ENCODE measurements at places on chromosomes 13 and 19.

DNA sequence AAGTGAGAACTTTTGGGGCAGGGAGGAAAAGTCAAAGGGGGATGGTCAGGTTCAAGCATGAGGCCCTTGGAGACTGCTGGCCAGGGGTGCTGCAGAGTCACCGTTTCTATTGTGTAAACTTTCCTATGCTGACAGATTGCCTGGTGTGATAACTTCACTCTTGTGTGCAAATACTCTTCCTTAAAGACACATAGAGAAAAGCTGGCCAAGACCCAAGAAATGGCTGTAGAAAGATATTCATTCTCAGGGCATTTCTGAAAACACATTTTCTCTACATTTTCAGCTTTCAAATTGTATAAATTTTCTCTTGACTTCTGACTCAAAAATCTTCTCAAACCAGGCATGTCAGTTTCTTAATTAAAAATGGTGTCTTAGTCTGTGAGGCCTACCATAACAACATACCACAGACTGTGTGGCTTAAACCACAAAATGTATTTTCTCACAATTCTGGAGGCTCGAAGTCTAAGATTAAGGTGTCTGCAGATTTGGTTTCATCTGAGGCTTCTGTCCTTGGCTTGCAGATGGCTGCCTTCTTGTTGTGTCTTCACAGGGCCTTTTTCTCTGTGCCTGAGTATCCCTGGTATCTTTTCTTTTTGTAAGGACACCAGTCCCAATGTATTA, 304.5 kb downstream of the KCNRG start:
- DNase-seq: no peak

GRCh38 chr13:30607908-30608307, 9.8 kb upstream of the USPL1 start:
- DNase-seq: no peak

DNA sequence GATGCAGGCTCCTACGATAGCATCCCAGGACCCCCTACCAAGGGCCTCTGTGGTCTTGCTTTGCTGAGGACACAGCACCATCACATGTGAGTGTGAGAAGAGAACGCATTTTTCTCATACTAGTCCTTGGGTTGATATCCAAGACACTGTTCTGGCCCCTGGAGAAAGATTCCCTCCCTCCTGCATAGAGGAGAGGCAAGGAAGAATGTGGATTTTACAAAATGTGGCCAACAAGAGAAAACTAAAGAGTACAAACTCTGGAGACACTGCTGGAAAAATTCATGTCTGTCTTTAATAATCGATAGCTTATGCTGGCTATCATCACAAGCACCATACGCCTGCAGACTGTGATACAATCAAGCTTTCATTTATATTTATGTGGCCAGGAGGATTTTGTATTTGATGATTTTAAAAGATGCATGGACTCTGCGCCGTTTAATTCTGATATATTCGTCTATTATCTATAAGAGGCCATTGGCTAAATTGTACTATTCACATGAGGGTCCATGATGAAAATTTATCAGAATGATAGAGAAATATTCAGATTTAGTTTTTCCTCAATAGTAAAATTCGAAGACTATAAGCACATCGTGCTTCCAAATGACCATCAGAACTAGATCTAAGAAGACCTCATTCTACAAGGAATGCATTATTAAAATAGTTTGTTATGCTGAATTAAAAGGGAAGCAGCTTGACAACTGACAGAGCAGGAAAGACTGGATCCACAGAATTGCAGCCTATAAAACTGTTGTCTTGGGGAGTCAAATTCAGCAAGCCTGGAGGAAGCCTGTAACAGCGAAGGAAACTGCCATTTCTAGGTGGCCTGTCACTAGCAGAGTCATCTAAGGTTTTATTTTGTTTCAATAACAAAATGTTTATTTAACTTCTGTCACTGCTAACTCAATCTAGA, 578.7 kb downstream of the DIAPH3 start:
- DNase-seq: no peak

DNA sequence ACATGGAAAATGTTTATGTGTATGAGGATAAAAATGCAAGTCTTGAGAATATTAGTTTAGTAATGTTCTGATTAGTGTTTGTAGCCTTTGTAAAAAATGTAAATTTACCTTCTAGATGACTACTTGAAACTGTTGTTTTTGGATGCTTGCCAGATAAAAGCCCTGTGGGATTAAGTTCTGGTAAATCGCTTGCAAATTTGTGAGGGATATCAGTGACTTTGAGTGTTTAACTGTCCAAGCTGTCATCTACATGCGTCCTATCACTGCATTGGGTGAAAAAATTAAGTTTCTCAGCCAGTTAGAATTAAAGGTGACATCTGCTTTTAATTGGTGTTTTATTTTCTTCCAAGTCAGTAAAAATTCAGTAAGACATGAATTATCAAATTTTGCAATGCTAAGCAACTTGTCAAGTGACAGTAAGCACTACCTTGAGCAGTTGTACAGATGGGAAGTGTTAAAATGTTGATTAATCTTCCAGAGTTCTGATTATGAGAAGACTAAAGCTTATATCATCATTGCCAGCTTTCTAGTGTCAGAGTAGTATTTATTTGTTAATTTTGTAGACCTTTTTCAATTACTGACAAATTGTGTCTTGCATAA, 88.0 kb downstream of the PCCA start:
- no peak for DNase-seq

DNA sequence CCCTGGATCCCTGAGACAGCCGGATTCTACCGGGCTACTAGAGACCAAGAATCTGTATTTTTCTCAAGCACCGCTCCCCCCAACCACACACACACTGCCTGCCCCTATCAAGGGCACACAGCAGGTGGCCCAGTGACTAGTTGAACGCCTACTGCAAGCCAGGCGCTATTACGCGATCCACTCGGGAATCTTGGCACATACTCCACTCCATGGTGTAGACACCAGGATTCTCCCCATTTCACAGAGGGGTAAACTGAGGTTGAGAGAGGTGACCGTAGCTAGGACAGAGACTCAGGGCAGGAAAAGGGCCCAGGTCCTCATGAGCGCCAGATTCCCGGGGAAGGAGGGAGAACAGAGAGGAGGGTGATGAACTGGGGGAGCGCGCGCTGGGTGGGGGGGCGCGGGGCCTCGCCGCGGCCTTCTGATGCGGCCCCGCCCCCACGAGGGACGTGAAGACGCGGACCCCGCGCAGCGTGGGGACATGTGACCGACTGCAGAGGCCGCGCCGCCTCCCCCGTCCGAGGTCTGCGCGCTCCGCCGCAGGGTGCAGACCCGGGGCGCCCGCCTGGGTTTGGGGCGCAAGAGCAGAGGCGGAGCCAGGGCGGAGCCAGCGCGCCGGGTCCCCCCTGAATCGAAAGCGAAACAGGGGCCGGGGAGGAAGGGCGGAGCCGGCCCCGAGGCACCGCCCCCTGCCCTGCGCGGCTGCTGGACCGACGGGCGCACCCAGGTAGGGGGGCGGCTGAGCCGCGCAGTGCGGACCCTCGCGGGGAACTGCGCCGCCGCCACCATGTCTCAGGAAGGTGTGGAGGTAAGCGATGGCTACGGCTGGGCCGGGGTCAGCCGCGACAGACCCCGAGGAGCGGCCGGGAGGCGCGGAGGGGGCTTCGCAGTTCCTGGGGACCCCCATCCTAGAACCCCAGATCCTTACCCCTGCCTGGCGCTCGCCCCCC, at the start of gene SHFL:
SHFL (plus strand) TSS at position 677 of the 950 bp plus-strand sequence; CDS start at position 788, 111 bp downstream.
- peak; percentile 39 for DNase-seq

- DNase-seq: no peak
Measured at GRCh38 chr19:33393286-33394005, 19.9 kb downstream of the CEBPG start.

- DNase-seq: no peak
Measured at GRCh38 chr13:87356314-87356713, 314.9 kb upstream of the SLITRK5 start.

- peak; percentile 24 for DNase-seq
Measured at GRCh38 chr13:51645761-51646670, 61.8 kb downstream of the WDFY2 start.

All from pons (tissue), 1 donor.